HFFc6 (cell line): ENCODE measurements at places on chromosomes 1 and 21.

GRCh38 chr1:191427593-191427992 is 730.7 kb upstream of the RGS18 start:
- DNase-seq: no peak

DNA sequence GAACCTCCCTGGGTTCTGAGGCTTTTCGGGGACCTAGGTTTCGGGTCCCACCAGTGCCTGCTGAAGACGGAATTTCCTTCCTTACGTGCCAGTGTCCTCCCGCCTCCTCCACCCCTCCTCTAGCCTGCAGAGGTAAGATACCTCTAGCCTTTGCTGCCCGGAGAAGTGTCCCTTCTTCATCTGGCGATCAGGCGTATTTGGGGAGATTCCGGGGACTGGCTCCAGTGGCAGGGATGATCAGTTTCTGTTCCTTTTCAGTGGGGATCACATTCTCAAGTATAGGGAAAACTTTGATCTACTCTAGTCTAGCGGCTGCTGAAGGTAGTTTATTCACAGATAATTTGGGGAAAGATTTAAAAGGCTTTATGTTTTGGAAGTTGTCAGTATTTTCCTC is 674 bp downstream of the CEP350 start:
- peak; percentile 2 for DNase-seq

DNA sequence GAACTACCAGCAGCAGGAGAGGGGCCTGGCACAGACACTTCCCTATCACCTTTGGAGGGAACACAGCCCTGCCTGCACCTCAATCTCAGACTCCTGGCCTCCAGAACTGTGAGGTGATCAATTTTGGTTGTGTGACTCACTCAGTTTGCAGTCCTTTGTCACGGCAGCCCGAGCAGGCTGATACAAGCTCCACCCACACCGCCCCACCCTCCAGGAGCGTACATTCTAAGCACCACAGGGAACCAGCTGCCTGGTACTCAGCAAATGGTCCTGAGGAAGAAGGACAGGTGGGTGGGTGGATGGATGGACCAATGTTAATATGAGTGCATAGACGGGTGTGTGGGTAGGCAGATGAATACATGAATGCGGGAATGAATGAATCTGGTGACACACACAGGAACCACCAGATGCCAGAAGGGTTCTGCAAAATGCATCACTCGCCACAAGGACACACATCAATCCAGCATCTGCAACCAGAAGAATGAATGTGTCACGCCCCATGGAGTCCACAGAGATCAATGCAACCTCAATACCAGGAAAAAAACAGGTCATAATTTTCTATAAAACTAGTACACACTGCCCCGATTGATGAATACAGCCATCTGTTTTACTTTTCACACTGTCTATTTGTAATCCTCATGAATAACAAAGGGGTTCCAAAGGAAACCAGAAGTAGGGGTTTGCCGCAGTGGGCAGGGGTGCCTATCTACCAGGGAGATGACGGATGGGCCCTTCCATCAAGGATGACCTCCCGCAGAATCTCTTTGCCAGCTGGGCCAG is 284.5 kb downstream of the NPHP4 start:
- no peak for DNase-seq

DNA sequence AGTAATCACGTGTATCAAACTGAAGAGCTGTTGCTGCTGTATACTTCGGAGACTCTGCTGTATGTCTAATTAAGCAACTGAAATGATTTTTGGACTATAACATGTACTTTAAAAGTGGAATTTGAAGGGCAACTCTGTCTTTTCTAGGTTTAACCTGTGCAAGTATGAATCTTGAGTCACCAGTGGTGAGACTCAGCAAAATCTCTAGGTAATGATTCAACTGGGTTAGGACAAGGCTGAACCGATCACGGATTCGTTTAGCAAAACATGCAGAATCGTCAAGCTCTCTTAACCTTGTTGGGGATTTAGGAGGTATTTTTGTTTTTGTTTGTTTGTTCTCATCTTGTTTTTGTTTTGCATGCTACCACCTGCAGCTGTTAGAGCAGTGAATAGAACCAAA is 149.6 kb downstream of the CYYR1 start:
- no peak for DNase-seq

DNA sequence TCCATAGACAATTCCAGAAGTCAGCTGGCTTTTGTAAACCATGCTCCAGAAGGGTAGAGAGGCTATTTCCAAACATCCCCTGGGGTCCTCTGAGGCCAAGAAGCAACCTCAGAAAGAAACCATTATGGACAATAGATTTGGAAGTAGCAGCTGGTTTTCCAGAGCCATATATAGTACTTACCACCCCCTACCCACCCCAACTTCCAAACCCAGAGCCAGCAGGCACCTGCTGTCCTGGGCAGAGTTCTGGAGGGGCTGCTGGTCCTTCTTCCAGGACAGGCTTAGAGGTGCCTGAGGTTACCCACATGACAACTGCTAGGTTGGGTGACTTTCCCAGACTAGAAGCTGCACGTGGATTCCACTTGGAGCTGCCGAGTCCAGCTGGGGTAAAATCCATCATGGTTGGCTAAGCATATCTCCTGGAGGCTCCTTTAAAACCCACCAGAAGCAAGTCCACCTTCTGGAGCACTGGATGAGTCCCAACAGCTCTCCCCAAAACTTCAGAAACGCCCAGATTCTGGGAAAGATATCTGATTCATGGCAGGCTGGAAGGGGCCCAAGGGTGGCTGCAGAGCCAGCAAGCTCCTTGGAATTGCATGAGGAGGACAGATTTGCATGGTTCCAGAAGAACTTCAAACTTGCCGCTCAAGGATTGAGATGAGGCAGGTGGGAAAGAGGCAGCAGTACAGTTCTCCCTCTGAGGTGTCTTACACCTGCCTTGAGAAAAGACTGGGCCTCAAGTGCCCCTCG is 5.8 kb downstream of the MYCL start:
- no peak for DNase-seq

GRCh38 chr1:112358061-112358770 is 37.8 kb upstream of the CTTNBP2NL start:
- DNase-seq: no peak

DNA sequence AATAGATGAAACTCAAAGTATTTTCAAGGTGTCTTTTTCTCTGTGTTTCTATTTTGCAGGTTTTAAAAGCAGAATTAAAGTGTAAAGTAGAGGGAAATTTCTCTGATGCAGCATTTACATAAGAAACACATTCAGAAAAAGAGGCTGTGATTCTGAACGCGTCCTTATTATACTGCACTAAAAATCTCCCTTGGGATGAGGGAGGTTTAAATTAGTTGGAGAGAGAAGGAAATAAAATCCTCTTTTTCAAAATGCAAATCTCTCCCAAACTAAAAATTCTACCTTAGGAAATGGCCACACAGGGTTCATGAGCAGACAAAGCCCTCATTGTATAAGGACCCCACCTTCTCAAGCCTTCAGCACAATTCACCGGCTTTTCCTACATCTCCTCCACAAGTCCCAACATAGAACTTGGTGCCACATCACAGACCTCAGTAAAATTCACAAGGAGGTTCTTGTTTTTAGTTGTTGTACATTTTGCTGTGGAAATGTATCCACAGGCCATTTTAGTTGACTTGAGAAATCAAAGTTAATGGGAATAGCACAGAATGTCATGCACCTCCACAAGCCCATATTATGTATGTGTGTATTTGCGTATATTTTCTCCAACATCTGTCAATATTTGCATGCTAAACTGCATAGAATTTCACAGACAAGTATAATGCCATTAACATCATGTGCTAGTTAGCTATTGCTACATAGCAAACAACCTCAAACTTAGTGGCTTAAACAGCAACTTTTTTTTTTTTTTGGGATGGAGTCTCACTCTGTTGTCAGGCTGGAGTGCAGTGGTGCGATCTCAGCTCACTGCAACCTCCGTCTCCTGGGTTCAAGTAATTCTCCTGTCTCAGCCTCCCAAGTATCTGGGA is 59.8 kb downstream of the MAB21L3 start:
- DNase-seq: no peak

GRCh38 chr21:17699524-17700189 is 87.0 kb upstream of the BTG3 start:
- DNase-seq: no peak

DNA sequence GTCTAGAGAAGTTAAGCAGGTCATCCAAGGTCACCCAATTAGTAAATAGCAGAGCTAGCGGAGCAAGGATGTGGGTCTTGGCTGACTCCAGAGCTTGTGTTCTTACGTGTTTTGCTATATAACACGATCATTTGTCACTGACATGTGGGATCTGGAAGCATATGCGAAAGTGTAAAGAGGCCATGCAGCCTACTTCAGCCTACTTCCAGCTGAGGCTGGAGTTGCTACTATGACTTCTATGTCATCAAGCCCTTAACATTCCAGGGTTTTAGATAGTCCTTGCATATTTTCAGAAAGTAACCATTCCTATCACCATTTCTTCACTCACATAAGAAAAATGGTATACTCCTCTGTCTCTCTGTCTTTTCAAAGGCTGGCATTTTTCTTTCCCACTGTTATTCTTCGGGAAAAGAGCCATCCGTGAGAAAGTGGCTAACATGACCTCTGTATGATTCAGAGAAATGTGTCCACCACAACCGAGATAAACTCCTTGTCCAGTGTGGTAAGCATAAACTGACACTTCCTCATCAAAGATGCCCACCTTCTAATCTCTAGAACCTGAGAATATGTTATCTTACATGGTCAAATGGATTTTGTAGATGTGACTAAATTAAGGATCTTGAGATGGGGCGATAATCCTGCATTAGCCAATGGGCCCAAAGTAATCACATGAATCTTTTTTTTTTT is 24.0 kb upstream of the ABL2 start:
- DNase-seq: peak; percentile 22

DNA sequence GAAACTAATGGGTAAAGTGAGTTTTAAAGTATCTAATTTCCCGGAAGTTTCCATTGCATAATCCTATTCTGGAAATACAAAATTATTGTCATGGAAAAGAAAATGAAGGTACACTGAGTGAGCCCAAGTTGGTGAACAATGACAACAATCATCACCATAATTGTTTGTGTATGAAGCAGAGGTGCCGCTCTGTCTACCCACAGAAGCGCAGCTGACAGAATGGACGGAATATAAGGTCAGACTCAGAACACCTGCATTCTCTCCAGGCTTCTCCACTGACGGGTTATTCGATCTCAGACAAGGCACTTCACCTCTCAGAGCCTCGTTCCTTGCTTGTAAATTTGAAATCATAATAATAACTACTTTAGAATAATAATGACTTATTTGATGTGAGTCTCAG is 99.1 kb upstream of the NGF start:
- DNase-seq: no peak

GRCh38 chr21:21955204-21955603 is 957.0 kb downstream of the NCAM2 start:
- DNase-seq: no peak

DNA sequence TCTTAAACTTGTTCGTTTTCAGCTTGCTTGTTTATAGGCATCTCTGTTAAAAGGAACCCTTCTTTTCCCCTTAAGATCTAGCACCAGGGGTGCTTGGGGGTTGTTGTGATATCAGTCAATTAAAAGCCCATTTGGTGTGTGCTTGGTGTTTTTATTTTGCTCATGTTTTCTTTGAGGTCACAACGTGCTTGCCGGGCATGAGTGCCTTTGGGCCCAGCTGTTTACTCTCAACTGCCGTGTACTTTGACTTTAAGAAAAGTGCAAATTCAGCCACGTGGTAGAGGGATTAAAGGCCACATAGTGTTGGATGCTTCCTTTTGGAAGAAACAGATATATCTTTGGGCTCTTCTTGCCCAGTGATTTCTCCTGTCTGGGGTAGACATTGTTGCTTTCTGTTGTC is 10.5 kb downstream of the ARID1A start:
- DNase-seq: no peak

- peak; percentile 74 for DNase-seq
Observed at GRCh38 chr1:108817016-108817415, 39.9 kb downstream of the AKNAD1 start.

DNA sequence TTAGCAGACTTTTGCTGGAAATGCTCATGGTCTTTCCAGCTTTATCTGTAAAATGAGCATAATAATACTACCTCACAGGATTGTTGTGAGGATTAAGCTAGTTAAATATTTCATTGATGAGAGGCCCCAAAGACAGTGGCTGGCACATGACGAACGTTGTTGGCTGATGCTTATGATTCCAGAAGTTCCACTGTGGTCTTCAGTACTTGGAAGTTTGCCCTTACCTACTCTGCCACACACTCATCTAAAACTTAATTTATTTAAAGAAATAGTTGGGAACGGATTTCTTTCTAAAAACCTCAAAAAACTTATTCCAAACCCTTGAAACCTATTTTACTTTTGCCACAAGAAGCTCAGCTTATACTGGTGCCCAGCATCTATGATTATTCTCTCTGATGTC is 170.7 kb downstream of the DHRS3 start:
- DNase-seq: peak; percentile 77

DNA sequence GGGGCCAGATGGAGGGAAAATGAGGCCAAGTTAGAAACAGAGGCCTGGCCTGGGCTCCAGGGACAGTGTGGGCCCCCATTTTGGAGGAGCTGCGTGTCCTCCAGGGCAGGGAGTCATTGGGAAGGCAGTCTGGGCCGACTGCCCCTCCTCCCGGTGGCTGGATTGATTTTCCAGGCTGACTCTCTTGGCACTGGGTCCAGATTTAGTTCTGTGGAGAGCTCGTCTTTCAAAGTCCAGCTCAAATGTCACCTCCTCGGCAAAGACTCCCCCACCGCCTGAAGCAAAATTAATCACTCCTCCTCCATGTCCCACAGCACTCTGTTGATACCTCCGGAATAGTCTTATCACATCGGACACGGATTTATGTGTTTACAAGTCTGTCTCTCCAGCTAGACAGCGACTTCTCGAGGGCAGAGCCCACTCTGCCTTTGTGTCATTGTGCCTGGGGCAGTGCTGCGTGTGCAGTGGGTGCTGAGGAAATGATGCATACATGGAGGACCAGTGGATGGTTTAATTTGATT is 175.1 kb downstream of the CAMTA1 start:
- peak; percentile 82 for DNase-seq

DNA sequence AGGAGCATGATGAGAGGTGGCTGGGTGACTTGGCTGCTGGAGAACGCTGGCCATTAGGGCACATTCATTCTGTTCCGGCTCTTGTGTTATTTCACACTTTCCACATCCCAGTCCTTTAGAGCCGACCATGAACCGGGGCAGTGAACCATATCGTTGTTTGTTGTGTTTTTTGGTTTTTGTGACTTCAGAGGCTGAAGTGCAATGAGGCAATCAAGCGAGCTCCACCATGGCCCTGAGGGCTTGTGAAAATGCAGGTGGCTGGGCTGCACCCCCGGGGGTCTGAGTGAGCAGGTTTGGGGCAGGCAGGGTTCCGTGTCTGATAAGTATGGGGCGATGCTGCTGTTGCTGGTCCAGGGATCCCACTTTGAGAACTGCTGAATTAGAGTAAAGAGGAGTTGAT is 23.7 kb downstream of the ABCG1 start:
- DNase-seq: no peak

- DNase-seq: no peak
Observed at GRCh38 chr1:224621813-224622682, 5.9 kb downstream of the CNIH3 start.

DNA sequence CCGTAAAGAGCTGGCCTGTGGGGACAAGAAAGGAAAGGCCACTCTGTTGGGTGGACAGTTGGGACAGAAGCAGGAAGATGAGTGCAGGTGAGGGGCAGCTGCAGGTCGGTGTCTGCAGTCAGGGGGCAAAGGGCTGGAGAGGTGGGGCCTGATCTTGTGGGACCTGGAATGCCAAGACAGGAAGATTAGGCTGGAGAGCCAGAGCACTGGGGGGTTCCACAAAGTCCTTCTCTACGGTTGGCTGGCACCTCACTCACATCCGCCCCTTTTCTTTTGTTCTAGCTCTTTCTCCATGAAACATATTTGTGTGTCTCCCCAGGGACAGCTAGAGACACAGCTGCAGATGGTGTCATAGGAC is 404.1 kb downstream of the PTPRU start:
- DNase-seq: no peak

- DNase-seq: no peak
Observed at GRCh38 chr21:20272791-20273362, 725.3 kb upstream of the NCAM2 start.
